Keratinocyte (primary cell): ENCODE measurements at places on chromosomes 1 and 21.

DNA sequence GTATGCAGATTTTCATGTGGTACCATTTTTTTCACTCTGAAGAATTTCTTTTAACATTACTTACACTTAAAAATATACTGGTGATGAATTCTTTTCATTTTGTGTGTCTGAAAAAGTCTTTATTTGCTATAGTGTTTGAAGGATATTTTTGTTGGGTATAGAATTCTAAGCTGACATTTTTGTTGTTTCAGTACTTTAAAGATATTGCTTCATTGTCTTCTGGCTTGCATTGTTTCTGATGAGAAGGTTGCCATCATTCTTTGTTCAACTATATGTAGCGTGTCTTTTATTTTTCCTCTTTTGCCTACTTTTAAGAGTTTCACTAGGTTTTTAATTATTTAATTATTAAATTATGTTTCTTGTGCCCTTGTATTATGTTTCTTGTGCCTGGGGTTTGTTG, 8.0 kb downstream of the HS2ST1 start:
- no peak for DNase-seq

DNA sequence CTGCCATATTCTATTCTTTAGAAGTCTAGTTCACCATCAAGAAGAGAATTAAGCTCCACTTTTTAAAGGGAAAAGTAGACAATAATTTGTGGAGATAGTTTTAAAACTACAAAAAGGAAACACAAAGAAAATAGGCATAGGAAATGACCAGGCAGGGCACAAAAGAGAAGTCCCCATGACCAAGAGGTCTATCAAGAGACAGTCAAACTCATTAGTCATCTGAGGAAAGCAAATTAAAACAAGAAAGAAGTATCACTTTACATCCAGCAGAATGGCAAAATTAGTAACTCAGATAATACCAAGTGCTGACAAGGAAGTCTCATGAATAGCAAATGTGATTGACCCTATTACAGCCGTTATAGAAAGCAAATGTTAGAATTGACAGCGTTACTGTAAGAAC, 243.7 kb upstream of the SNX7 start:
- no peak for DNase-seq

DNA sequence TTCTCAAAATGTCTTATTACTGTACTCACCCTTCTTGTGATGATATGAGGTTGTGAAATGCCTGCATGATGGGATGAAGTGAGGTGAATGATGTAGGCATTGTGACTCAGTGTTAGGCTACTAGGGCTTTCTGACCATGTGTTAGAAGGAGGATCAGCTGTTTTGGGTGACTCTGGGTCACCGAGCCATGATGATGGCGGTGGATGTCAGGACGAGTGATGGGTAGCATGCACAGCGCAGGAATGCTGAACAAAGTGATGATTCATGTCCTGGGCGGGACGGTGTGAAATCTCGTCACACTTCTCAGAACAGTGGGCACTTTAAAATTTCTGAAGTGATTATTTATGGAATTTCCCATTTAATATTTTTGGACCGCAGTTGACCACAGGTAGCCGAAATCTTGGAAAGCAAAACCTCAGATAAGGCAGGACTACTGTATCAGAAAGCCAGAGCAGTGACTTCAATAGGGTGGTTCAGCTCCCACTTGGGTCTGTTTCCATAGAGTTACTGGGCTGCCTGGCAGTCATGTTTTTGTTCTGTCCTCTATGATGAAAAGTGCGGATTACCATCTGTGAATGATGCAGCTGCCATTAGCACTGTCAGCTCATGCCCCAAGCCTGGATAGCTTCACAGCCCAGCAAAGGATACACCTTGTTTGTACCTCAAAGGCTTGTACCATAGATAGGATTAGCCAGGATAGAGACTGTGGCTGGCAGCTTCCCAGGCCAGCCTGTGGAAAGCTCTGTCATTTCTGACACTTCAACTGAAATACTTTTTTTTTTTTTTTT, 26.6 kb downstream of the IL6R start:
- peak; percentile 98 for DNase-seq

- DNase-seq: no peak
These were observed 58.6 kb upstream of the NBPF3 start for GRCh38 chr1:21381354-21381753.

GRCh38 chr1:151581451-151581850, 30.4 kb upstream of the SNX27 start:
- DNase-seq: no peak

DNA sequence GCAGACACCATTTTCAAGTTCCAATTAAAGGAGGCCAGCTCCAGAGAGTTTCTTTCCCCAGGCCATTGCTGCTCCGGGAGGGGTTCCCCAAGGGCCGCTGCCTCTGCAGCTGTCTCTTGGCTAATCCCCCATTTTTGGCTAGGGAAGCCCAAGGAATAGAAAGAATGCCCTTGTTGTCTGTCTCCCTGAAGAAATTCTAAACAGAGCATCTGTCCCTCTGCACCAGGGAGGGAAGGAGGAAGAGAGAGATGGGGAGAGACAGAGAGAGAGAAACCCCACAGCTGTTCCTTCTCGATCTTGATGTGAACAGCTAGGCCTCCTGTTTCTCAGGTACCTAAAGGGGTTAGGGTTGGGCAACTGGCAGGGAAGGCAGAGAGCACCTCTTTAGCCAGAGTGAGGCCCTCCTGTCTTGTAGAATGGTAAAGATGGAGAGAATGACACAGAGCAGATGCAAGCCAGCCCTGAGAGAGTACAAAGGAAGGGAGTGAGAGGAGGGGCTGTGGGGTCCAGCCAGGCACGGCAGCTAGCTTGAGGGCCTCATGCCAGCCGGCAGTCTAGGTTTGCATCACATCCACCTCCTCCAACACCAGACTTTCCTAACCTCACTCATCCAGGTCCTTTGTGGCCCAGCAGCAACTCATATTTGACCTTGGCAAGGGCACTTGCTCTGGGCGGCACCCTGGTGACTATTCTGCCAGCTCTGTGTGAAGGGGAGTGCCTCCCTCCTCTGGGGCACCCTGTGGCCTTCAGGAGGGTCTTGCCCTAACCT, 13.1 kb downstream of the OPTC start:
- DNase-seq: no peak

- DNase-seq: no peak
These were observed 7.8 kb upstream of the PTTG1IP start for GRCh38 chr21:44881198-44881872.

- DNase-seq: no peak
These were observed 15.5 kb upstream of the MTARC2 start for GRCh38 chr1:220732621-220733020.

- DNase-seq: no peak
These were observed 17.7 kb downstream of the BEND5 start for GRCh38 chr1:48758976-48759375.

GRCh38 chr1:53644496-53644895, 94.5 kb downstream of the GLIS1 start:
- no peak for DNase-seq

GRCh38 chr1:230248016-230248888, 177.9 kb downstream of the PGBD5 start:
- no peak for DNase-seq

DNA sequence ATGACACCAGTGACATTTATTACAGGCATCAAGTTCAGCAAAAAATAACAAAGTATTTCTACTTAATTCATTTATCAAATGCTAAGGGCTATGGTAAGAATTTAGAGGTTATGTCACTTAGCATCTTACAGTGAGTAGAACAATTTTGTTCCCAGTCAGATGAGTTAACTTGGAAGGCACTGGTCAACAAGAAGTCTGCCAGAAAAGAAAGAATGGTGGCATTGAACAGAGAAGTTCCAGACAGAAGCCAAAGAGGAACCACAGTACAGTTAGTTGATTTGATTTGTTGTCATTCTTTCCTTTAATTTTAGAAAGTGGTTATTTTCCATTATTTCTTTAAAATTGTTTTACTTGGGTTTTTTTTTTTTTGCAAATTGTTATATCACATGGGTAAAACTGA, 232.2 kb upstream of the PKN2 start:
- no peak for DNase-seq

DNA sequence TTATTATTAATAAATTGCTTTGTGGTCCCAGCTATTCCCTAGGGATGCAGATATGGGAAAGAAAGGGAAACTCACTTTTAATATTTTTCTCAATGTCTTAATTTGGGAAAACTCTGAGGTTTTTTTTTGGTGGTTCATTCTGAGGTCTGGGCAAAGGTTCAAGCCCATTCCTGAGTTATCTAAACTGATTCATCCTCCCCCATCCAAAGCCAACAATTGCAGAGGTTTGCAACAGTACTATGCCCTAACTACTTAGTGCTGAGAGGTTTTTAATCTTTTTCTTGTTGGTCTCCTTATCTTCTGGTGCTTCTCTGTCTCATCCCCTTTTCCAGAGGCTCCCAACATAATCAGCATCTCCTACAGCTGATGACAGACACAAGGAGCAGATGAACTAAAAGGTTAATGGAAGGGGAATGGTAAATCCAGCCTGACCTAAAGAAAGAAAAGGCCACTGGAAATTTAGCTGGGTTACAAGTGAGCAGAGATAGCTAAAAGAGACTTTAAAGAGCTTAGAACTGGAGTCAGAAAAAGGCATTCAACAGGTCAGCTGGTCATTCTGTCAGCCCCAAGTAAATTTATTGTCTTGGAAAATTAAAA, 390.4 kb downstream of the TGFB2 start:
- no peak for DNase-seq

DNA sequence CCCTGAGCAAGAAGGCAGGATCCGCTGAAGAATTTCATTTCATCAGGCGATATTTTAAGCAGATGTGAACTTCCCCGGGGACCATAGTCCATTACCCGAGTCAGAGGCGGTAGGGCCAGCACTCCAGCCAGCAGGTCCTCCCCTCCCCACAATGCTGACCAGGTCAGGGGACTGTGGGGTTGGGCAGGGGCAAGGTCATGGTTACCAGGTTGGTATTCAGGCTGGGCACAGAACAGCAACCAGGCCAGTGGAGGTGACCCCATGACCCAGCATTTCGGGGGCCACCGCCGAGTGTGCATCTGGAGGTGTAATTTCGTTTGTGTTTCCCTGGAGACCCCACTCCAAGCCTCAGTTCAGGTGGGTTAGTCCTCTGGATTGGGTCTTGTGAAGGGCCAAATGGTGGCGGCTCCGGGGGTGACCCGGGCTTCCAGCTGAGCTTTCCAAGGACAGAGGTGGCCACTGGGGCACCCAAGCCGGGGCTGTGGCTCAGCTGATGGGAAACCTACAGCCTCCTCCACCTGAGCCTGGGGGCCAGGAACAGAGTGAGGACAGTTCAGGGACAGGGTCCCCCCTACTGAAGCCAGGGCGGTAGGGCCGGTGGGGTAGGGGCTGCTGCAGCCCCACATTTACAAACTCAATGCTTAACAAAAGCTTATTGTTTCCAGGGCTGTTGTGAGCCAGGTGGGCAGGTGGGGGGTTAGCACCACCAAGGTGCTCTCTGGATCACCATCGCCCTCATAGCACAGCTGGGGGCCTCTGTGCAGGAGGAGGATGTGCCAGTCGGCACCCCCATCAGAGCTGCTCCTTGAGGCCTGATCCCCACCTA, 2.8 kb downstream of the PRDM16 start:
- no peak for DNase-seq

DNA sequence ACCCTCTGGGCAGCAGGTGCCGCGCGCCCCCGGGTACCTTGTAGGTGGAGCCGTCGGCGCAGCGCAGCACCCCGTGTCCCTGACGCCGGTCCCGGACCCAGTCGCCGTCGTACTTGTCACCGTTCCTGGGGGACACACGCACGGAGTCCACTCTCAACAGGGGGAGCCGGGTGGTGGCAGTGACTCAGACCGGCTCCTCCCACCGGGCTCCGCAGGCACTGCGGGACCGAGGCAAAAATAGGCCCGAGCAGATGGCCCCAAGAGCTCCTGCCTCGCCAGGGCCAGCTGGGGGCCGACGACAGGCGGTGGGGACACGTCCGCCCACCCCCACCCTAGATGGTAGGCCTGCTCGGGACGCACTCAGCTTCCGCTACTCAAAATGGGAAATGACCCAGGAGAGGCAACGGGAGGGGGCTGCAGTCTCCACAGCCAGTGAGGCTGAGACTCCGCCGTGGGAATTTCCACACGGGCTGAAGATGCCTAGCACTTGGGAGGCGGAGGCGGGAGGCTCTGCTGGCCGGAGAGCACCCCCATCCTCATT, 6.3 kb downstream of the MORN1 start:
- DNase-seq: no peak

DNA sequence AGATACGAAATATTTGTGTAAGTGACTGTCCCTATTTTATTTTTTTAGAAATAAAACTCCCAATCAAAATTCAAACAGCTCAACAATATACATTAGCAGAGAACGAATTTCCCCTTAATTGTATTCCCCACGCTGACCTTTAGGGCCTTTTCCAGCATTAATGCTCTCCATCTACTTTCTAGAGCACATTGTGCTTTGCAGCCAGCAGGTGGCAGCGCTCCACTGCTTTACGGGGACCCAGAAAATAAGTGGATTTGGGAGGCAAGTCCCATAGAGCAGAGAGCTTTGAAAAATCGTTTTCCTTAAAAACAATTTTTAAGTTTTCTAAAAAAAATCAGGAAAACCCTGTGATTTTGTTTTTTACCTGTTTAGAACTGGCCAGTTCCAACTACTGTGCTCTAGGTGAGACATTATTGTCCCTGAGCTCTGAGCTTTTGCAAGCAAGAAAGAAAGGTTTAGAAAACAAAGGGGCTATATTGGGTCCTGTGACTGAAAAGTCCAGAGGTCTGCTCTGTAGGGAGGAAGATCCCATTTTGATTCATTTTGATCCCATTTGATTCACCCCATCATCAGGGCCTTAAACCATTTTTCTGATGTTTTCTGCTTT, 144.4 kb upstream of the ZNF644 start:
- DNase-seq: no peak

GRCh38 chr1:156625436-156626078, 6.3 kb downstream of the HAPLN2 start:
- DNase-seq: no peak

- DNase-seq: no peak
These were observed 19.7 kb downstream of the CAMK2N1 start for GRCh38 chr1:20466273-20466672.

GRCh38 chr1:168825820-168826219, 96.8 kb upstream of the DPT start:
- DNase-seq: no peak

- no peak for DNase-seq
These were observed 150.0 kb upstream of the ADGRL2 start for GRCh38 chr1:81650776-81651175.

- DNase-seq: peak; percentile 72
These were observed 20.6 kb upstream of the PPM1J start for GRCh38 chr1:112735752-112736151.

DNA sequence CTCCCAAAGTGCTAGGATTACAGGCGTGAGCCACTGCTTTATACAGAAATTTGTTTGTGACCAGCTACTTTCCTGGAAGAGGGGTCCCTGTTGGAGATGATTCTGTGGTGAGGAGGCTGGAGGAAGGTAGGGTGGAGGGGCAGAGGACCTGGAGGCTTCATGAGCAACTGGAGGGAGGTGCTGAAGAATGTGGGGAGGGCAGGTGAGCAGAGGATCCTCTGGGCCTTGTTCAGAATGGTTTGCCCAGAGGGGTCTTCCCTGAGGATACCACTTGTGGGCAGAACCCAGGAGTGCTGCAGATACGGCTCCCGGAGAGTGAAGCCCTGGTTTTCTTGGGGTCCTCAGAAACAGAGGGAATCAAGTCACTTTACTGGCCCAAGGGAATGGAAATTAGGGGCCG, 67.2 kb upstream of the WDR26 start:
- no peak for DNase-seq

GRCh38 chr1:160397651-160398050, 2.7 kb upstream of the VANGL2 start:
- DNase-seq: no peak
